Stimulated activated CD4-positive, alpha-beta T cell treated with anti-CD3 and anti-CD28 coated beads, Interleukin-1b, Interleukin-23, amount 100 ng/mL, for 4 hours (primary cell): ENCODE measurements at places on chromosomes 2 and 18.

DNA sequence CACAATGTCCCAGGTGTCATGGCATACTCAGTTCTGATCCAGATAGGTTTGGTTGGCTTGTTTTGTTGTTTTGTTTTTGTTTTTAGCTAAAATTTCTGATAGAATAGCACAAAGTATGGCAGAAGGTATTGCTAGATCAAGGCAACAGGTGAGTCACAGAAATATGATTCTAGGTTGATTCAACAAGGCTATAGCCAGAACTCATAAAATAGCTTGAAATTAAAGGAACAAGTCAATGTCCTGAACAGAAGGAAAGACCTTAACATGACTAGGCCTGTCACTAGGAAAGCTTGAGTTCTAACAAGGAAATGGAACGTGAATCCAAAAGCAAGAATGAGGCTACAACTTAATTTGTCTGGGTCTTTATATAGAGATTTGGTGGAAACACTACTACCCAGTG is 157.1 kb downstream of the GALNT3 start:
- no peak for DNase-seq

- no peak for DNase-seq
Observed at GRCh38 chr18:9353596-9353995, 19.0 kb downstream of the TWSG1 start.

DNA sequence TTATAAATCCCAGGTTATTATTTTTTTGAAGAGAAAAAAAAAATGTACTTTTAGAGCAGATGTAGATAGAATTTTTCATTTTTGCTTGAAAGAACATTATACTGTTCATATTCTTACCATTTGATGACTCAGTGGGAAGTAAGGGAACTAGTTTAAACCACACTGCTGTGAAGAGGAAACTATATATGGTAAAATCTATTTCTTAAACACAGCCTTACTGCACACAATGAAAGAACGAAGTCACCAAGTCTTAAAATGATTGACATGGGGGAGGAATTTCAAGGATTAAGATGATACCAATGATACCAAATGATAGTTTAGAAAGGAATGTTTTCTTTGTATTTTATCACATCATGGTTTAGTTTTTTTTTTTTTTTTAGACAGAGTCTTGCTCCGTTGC is 5.0 kb downstream of the ACTR2 start:
- no peak for DNase-seq

- no peak for DNase-seq
Observed at GRCh38 chr18:13223311-13224143, 5.0 kb downstream of the LDLRAD4 start.

DNA sequence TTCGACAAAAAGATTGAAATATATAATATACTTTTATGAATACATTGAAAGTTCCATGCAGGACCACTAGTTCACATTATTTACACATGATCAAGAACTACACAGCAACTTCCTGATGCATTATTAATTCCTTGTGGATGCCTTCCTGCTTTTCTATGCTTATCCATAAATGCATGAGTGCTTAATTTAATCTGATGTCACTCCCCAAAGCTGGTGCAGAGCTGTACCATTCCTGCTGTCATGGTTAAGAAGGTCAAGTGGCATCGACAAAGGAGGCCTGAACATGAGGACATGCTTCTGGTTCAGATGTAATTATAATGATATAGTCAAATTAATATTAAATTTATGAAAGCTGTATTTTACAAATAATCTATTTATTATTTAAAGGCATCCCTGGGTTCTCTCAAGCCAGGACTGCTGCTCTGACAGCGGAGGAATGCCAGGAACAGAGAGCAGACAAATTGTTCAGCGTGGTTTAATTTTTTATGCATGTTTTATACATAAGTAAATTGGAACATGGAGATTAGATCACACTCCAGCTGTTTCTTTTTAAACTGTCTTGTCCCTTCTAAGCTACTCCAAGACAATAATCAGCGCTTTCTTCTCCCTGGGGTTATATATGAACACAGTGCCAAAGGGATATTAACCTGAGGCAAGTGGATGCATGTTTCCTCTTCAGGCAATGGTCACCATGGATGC is 307.3 kb upstream of the CNTNAP5 start:
- DNase-seq = no peak

DNA sequence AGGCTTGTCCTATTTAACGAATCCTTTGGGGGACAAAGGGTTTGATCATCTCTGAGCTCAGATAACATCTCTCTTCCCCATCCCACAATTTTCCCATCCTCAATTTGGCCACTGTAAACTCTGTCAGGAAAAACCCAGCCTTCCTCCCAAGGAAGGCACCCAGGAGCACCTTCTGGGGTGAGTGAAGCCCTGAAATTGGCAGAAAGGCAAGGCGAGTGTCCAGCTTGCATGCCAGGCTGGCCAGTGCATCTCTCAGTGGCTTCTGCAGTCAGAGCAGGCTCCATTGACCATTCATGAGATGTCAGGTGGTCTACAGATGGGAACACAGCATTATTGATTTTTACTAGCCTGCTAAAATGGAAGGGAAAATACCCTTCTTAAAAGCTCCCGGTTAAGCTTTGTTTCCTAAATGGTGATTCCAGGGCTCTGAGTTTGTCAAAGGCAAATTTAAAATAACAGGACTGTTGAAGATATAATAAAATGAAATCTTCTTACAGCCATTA is 83.2 kb upstream of the BOD1L2 start:
- DNase-seq = no peak

- no peak for DNase-seq
Observed at GRCh38 chr18:73980289-73980979, 167.2 kb downstream of the FBXO15 start.

- DNase-seq = peak; percentile 22
Observed at GRCh38 chr2:174634130-174635014, 36.8 kb upstream of the WIPF1 start.

DNA sequence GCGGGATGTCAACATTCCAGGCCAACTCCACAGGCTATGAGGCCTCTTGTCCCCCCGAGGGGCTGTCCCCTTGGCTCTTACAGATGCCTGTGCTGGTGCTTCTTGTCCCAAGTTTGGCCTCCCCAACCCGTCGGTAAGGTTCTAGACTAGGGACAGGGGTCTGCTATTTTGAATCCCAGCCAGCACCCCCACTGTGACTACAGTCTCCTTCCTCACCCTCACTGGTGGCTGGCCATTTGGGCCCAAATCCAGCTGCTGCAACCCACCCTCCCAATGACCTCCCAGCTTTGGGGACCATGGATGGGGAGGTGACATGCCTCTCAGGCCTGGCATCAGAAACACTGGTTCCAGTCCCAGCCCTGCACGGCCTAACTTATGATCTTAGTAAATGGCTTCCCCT is 18.7 kb downstream of the CFAP65 start:
- no peak for DNase-seq
